ENCODE measurements at places on chromosomes 5 and 9. TPM values are rescaled to one million over a fixed set of nuclear protein-coding genes. Genes with fewer than 3 reads are reported as not detected.

Gene PCDHB2
- not detected for polyA plus RNA-seq

GRCh38 chr5:174799121-174799520 lies 74.7 kb downstream of the MSX2 start:
- H3K36me3 ChIP-seq = no peaks in the 10 kb centered on the region
- no peak for DNase-seq

GRCh38 chr9:100730086-100730485 lies 152.2 kb downstream of the CAVIN4 start:
- H3K27ac ChIP-seq = no peak overlapping the region
- no peak for DNase-seq
- no peaks in the 10 kb centered on the region for H3K4me1 ChIP-seq
- peaks cover 3% of the 10 kb centered on the region for H3K27me3 ChIP-seq
- no peaks in the 10 kb centered on the region for H3K36me3 ChIP-seq
- H3K4me3 ChIP-seq = no peak overlapping the region

DNA sequence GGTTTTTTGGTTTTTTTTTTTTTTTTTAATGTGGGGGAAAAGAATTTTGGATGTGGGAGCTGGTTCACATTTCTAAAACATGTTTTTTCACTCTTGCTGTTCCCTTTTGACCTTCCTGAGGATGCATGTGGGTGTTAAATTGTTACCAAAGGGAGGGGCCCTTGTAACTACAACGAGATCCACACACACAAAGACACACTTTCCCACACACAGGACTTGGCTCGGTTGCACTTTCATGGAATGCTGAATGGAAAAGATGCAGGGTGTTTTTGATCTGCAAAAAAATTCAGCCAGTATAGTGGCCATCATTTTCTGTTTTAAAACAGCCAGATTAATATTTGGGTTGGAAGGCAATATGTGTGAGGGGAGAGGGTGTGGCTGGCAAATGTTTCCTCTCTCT lies 576.9 kb downstream of the EBF1 start:
- no peak overlapping the region for H3K4me3 ChIP-seq
- no peaks in the 10 kb centered on the region for H3K27me3 ChIP-seq
- DNase-seq = no peak

- no peak overlapping the region for H3K27ac ChIP-seq
- H3K4me3 ChIP-seq = no peak overlapping the region
- DNase-seq = no peak
- H3K4me1 ChIP-seq = no peaks in the 10 kb centered on the region
- peaks cover 45% of the 10 kb centered on the region for H3K36me3 ChIP-seq
These were observed 20.3 kb downstream of the GEMIN5 start for GRCh38 chr5:154917757-154918156.

DNA sequence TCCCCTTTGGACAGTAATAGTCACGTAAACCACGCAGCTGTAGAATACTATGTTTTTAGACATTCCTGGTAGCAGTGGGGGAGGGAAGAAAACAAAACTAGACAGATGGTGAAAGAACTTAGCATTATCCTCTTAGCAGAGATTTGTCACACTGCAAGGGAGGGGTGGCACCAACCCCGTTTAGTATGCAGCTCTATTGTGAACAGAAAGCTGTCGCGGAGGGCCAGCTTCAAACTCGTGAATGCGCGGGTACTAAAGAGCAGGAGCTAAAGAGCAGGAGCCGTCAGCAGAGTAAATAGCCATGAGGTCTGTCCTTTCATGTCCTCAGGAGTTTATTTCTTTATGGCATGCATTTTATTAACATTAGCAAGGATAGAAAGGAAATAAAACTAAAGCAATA lies 141.9 kb upstream of the SLC12A2 start:
- no peaks in the 10 kb centered on the region for H3K27me3 ChIP-seq
- H3K4me3 ChIP-seq = no peak overlapping the region
- DNase-seq = no peak
- no peaks in the 10 kb centered on the region for H3K36me3 ChIP-seq
- H3K27ac ChIP-seq = no peak overlapping the region

- no peaks in the 10 kb centered on the region for H3K27me3 ChIP-seq
- no peak overlapping the region for H3K27ac ChIP-seq
- H3K4me3 ChIP-seq = no peak overlapping the region
- no peak for DNase-seq
- no peaks in the 10 kb centered on the region for H3K4me1 ChIP-seq
These were observed 167.3 kb upstream of the IRX1 start for GRCh38 chr5:3428334-3428733.

DNA sequence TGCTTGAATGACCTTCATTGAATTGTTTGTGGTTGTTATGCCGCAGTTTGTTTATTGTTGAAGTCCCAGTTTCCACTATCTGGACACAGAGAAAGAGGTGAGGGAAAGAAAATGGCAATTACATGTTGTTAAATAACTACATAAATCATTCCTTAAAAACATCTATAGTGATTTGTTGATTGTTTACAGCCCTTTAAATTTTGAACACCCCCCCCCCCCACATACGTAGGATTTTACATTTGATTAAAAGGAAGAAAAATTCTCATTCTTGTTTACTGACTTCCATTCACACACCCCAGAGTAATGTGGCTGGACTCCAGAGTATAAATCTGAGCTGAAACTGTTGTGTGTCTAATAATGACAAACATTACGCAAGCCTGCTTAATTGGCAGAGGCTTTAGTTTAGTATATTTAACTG lies 87.1 kb upstream of the FAM174A start:
- no peaks in the 10 kb centered on the region for H3K4me1 ChIP-seq
- H3K27me3 ChIP-seq = no peaks in the 10 kb centered on the region
- no peak overlapping the region for H3K27ac ChIP-seq

- H3K4me1 ChIP-seq = no peaks in the 10 kb centered on the region
- no peaks in the 10 kb centered on the region for H3K36me3 ChIP-seq
- no peak overlapping the region for H3K27ac ChIP-seq
- DNase-seq = no peak
These were observed 7.5 kb downstream of the ALDOB start for GRCh38 chr9:101427957-101428655.

Gene SOX30
- 0.35 TPM for polyA plus RNA-seq

- H3K4me1 ChIP-seq = no peaks in the 10 kb centered on the region
- DNase-seq = no peak
- no peak overlapping the region for H3K27ac ChIP-seq
These were observed 48.9 kb upstream of the PPARGC1B start for GRCh38 chr5:149681252-149681651.

Gene TAF11L13
- polyA plus RNA-seq = not detected

DNA sequence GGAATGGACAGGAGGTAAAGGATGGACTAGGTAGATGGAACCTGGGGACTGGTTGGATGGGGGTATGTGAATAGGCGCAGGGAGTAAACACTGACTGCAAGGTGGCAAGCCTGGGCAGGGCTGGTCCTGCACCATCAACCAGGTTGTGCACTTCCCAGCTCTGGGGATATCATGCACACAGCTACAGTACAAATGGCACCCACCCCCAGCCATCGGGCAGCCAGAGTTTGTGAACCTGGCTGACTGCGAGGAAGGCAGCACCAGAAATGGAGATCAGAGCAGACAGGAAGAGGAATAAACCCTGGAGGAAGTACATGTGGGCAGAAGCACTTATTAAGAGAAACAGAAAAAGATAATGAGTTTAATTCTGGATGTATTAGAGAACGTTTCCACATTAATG lies 229.1 kb downstream of the ESM1 start:
- H3K27me3 ChIP-seq = peaks cover 2% of the 10 kb centered on the region
- peaks cover 27% of the 10 kb centered on the region for H3K4me1 ChIP-seq
- H3K4me3 ChIP-seq = peak overlapping the region; percentile 4
- DNase-seq = no peak
- H3K36me3 ChIP-seq = peaks cover 4% of the 10 kb centered on the region
- peak overlapping the region; percentile 60 for H3K27ac ChIP-seq

GRCh38 chr5:37182667-37183066 lies 66.5 kb downstream of the CPLANE1 start:
- H3K4me1 ChIP-seq = peaks cover 9% of the 10 kb centered on the region
- H3K27me3 ChIP-seq = no peaks in the 10 kb centered on the region
- H3K27ac ChIP-seq = peak overlapping the region; percentile 49
- peaks cover 43% of the 10 kb centered on the region for H3K36me3 ChIP-seq
- DNase-seq = no peak

- no peaks in the 10 kb centered on the region for H3K4me1 ChIP-seq
- no peak overlapping the region for H3K4me3 ChIP-seq
- DNase-seq = no peak
These were observed 6.8 kb upstream of the NEURL1B start for GRCh38 chr5:172634106-172634899.

Gene PCSK5
- 17.2 TPM for polyA plus RNA-seq

GRCh38 chr5:180093651-180094382 lies 22.3 kb upstream of the RNF130 start:
- H3K27me3 ChIP-seq = peaks cover 22% of the 10 kb centered on the region
- H3K36me3 ChIP-seq = no peaks in the 10 kb centered on the region
- DNase-seq = no peak
- peaks cover 11% of the 10 kb centered on the region for H3K4me1 ChIP-seq
- no peak overlapping the region for H3K4me3 ChIP-seq

Gene SLC25A25
- 8.8 TPM for polyA plus RNA-seq

- H3K27ac ChIP-seq = no peak overlapping the region
- H3K4me1 ChIP-seq = no peaks in the 10 kb centered on the region
- H3K4me3 ChIP-seq = no peak overlapping the region
- DNase-seq = no peak
- H3K36me3 ChIP-seq = no peaks in the 10 kb centered on the region
These were observed 289.5 kb downstream of the SLIT3 start for GRCh38 chr5:169011451-169011850.

GRCh38 chr9:136686794-136687711 lies at the start of gene AGPAT2:
Gene AGPAT2, minus strand, starts transcription at chr9:136687457. Its CDS starts 100 bp downstream, at chr9:136687357.
- no peak within 1 kb of the TSS for H3K27ac ChIP-seq
- no peaks in the 10 kb centered on the region for H3K36me3 ChIP-seq
- peak within 1 kb of the TSS; percentile 79 for H3K4me3 ChIP-seq
- no peaks in the 10 kb centered on the region for H3K4me1 ChIP-seq

- H3K27me3 ChIP-seq = peaks cover 4% of the 10 kb centered on the region
- H3K36me3 ChIP-seq = no peaks in the 10 kb centered on the region
- H3K4me1 ChIP-seq = peaks cover 13% of the 10 kb centered on the region
These were observed 64.8 kb upstream of the RANBP6 start for GRCh38 chr9:6080154-6080716.

Gene FOXD4L6
- not detected for polyA plus RNA-seq

DNA sequence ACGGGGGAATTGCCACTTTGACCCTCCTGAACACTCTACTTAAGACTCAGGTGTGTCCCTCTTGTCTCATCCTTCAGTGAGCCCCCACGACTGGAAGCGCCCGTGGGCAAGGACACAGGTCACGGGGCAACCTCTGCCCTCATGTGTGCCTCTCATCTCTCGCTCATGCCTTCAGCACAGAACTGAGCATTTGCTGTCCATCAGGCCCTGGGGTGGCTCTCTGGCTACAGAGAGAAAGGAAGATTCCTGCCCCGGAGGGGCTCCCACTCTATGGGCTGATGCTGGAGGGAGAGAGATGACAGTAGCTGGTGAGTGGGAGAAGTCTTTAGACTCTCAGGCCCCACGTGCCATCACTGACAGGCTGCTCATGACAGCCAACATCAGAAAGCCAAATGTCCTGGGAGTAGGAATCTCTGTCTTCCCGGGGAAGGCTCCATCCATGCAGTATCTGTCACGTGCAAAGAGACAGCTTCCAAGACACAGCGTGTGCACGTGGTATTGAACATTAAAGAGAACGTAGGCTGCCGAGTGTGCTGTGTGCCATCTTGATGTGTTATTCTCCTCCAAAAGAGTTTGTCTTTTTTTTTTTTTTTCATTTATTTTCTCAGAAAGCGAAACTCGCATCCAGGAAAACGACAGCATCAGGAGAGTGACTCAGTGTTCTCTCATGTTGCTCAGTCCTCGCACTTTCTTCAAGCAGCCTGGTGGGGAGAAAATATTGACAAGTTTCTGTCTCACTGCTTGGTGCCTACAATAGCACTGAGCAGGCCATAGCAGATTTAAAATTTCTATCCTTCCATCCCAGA lies 190.5 kb downstream of the GAS1 start:
- DNase-seq = no peak
- no peaks in the 10 kb centered on the region for H3K27me3 ChIP-seq
- H3K4me3 ChIP-seq = no peak overlapping the region

Gene HMMR
- 0.98 TPM for polyA plus RNA-seq

DNA sequence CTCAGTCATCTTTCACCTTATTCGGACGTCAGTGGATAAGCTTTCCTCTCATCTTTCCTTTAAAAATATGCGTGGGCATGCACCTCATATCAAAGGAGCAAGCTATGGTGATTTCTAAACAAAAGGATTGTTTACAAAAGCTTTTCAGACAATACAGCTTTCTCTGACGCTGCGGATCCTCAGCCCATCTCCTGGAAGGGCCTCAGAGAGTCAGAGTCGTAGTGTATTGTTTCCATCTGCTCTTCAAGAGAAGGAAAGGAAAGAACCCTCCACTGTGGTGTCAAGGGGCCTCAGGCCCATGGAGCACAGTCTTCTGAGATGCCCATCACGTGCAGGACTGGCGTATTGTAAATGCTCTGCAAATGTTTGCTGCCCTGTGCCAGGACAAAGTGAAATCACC lies 163.4 kb upstream of the MAP1B start:
- no peak for DNase-seq
- H3K27me3 ChIP-seq = peaks cover 10% of the 10 kb centered on the region
- H3K4me1 ChIP-seq = no peaks in the 10 kb centered on the region
- no peak overlapping the region for H3K27ac ChIP-seq
- no peaks in the 10 kb centered on the region for H3K36me3 ChIP-seq
- H3K4me3 ChIP-seq = no peak overlapping the region

Gene NRARP
- polyA plus RNA-seq = not detected

Gene BTNL9
- polyA plus RNA-seq = not detected

Gene SLC4A9
- polyA plus RNA-seq = not detected

DNA sequence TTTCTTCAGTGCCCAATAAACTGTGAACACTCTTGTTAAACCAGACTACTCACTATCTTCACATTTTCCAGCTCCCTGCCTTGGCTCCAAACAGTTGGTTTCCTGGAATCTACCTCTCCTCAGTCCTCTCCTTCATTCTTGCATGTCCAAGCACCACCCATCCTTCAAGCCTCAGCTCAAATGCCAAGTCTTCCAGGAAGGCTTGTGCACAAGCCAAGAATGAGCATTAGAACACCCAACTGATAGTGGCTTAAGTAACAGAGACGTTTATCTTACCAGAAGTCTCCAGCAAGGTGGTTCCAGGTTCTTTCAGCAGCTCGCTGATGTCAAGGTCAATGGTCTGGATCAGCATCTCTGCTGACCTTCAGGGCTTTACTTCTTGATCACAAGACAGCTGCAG lies 60.1 kb downstream of the PTPDC1 start:
- H3K4me1 ChIP-seq = no peaks in the 10 kb centered on the region
- H3K4me3 ChIP-seq = no peak overlapping the region

GRCh38 chr5:160434022-160434531 lies 12.4 kb downstream of the PTTG1 start:
- H3K4me1 ChIP-seq = peaks cover 10% of the 10 kb centered on the region
- H3K36me3 ChIP-seq = peaks cover 1% of the 10 kb centered on the region

Gene IFNB1
- polyA plus RNA-seq = not detected

Gene SNCAIP
- not detected for polyA plus RNA-seq

GRCh38 chr9:132697230-132697629 lies 27.0 kb downstream of the GTF3C4 start:
- peaks cover 8% of the 10 kb centered on the region for H3K36me3 ChIP-seq
- no peaks in the 10 kb centered on the region for H3K27me3 ChIP-seq
- DNase-seq = no peak
- H3K4me1 ChIP-seq = peaks cover 7% of the 10 kb centered on the region
- H3K4me3 ChIP-seq = no peak overlapping the region
- H3K27ac ChIP-seq = no peak overlapping the region

GRCh38 chr9:113966394-113966793 lies 90.3 kb downstream of the ZNF618 start:
- H3K36me3 ChIP-seq = no peaks in the 10 kb centered on the region
- H3K4me1 ChIP-seq = no peaks in the 10 kb centered on the region
- peaks cover 2% of the 10 kb centered on the region for H3K27me3 ChIP-seq
- no peak overlapping the region for H3K27ac ChIP-seq
- DNase-seq = no peak
